GM12864 (cell line): ENCODE measurements at places on chromosomes 16 and 17.

DNA sequence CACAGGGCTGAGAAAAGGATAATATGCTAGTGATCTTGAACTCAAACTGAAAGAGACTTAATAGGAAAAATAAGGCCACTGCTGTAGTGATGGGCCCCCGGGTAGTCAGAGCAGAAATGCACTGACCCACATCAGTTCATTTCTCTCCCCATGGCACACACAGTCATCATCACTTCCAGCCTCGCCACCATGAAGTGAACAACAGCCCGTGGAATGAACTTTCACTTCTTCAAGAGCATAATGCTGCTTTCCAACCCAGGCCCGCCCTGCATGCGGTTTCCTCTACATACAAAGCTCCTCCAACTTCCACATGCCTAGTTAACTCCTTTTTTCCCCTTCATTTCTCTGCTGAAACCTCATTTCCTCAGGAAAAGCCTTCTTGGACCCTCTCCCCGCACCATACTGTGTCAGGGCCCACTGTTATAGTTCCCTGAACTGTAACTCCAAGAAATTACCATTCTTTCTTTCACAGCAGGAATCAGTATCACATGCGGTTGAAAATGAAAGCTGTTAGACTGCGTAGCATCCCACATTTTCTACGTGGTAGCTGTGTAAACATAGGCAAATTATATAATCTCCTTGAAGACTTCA lies 65.8 kb upstream of the SMIM36 start:
- peak; percentile 37 for DNase-seq

- DNase-seq: no peak
Measured at GRCh38 chr17:79804856-79805696, 8.2 kb upstream of the CBX8 start.

- no peak for DNase-seq
Measured at GRCh38 chr16:24069036-24069590, 187.0 kb upstream of the CACNG3 start.

DNA sequence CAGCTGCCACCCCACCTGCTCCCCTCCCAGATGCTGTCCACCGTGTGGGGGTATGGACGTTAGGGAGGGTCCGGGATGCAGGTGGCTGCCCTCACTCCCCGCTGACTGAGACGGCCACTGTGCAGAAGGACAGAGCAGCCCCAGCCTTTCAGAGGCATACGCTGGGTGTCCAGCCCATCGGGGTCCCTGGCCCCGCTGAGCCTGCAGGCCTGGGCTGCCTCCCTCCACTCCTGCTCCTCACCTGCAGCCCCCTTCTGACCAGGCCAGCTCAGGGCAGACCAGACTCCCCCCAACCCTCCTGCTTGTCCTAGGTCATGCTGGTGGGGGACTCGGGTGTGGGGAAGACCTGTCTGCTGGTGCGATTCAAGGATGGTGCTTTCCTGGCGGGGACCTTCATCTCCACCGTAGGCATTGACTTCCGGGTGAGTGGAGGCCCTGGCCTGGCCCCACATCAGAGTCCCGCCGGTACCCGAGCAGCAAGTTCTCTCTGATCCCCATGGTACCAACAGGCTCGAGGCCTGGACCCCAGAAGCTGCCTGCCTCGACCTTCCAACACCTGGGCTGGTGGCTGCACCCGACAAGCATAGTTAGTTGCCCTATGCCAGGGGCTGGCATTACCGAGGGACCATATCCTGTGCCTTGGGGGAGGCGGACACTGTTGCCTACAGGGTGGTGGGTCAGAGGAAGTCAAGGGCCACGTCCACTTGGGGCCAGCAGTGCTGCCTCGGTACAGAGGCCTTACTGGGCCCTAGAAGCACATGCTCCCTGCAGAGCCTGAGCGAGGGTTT lies 1.4 kb downstream of the RAB26 start:
- no peak for DNase-seq

GRCh38 chr16:68257251-68257905 lies 6.9 kb upstream of the SLC7A6 start:
- DNase-seq: peak; percentile 52

- DNase-seq: no peak
Measured at GRCh38 chr17:79797492-79798298, 818 bp upstream of the CBX8 start.
